Cardiac fibroblast (primary cell): ENCODE measurements at places on chromosomes 4 and X.

GRCh38 chr4:40418430-40419230 lies 83.5 kb downstream of the CHRNA9 start:
- no peak for DNase-seq

GRCh38 chrX:39853417-39854030 lies 244.2 kb downstream of the BCOR start:
- DNase-seq: no peak

DNA sequence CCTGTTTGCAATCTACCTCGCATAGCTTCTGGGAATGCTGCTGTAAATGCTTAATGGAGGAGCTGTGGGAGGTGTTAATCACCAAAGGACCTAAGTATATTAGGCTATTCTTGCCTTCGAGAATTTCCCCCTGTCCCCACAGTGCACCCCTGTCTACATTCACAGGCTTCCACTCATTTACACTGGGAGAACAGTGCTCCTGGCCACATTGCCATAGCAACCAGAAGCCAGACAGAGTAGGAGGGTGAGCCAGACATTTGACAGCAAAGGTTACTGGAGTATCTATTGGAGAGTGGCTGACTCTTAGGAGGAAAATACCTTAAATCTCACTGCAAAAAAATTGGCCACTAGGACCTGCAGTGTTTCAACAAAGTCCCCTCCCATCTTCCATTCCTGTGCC lies 185.9 kb upstream of the PBDC1 start:
- no peak for DNase-seq

- no peak for DNase-seq
Observed at GRCh38 chr4:134883831-134884449, 682.4 kb upstream of the PABPC4L start.

GRCh38 chrX:130340271-130340670 lies 552 bp downstream of the SLC25A14 start:
- DNase-seq: no peak

GRCh38 chr4:139054791-139055505 lies 39.4 kb downstream of the NOCT start:
- DNase-seq: peak; percentile 46

GRCh38 chrX:101931136-101931487 lies 715 bp downstream of the ZMAT1 start:
- no peak for DNase-seq

DNA sequence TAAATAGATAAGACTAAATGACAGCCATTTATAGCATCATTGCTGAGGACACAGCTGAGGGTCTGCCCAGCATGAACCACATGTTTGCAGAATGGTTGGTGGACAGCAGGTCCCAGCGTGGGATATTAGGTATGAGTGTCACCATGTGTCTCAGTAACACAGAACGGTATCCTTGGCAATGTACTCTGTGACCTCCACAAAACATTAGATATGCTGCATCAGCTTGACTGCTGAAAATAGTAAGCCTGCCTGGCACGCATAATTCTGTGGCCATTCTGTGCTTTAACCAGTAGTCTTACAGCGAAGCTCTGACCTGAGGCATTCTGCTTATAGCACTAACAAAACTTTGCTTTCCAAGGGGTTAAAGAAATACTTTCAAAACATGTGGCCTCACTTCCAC lies 32.0 kb downstream of the LIMCH1 start:
- no peak for DNase-seq

GRCh38 chrX:105706041-105706440 lies 116.3 kb upstream of the NRK start:
- DNase-seq: peak; percentile 67

- peak; percentile 93 for DNase-seq
Observed at GRCh38 chr4:7903791-7904516, 35.7 kb downstream of the AFAP1 start.

GRCh38 chr4:68765876-68766275 lies 49.9 kb upstream of the UGT2B10 start:
- no peak for DNase-seq

DNA sequence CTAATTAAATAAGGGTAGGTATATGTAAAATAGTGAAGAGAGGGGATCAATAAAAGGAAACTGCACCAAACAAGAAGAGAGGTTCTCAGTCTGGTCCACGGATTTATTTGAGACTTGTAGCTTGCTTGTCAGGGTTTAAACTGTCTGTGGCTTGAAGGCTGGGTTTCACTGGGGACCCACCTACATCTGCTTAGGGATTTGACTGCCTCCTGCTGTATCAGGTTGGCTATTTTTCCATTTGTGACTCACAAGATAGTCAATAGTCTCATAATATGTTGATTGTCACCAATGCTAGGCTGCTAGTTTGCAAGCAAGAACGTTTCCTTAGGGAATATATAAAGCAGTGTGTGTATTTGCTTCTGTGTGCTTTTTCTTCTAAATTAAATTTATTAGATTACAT lies 1950.7 kb upstream of the IGFBP7 start:
- DNase-seq: no peak

DNA sequence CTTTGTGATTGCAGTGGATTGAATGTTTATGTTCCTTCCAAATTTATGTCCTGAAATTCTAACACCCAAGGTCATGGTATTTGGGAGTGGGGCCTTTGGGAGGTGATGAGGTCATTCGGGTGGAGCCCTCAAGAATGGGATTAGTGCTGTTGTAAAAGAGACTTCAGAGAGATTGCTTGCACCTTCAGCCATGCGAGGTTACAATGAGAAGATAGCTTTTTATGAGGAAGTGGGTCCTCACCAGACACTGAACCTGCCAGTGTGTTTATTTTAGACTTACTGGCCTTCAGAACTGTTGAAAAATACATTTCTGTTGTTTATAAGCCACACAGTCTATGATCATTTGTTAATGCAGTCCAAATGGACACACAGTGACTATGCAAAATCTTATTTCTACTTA lies 161.0 kb upstream of the GPRIN3 start:
- no peak for DNase-seq

GRCh38 chrX:38409289-38409688 lies 56.9 kb downstream of the OTC start:
- DNase-seq: no peak

- DNase-seq: no peak
Observed at GRCh38 chr4:95014068-95014467, 256.3 kb downstream of the BMPR1B start.

DNA sequence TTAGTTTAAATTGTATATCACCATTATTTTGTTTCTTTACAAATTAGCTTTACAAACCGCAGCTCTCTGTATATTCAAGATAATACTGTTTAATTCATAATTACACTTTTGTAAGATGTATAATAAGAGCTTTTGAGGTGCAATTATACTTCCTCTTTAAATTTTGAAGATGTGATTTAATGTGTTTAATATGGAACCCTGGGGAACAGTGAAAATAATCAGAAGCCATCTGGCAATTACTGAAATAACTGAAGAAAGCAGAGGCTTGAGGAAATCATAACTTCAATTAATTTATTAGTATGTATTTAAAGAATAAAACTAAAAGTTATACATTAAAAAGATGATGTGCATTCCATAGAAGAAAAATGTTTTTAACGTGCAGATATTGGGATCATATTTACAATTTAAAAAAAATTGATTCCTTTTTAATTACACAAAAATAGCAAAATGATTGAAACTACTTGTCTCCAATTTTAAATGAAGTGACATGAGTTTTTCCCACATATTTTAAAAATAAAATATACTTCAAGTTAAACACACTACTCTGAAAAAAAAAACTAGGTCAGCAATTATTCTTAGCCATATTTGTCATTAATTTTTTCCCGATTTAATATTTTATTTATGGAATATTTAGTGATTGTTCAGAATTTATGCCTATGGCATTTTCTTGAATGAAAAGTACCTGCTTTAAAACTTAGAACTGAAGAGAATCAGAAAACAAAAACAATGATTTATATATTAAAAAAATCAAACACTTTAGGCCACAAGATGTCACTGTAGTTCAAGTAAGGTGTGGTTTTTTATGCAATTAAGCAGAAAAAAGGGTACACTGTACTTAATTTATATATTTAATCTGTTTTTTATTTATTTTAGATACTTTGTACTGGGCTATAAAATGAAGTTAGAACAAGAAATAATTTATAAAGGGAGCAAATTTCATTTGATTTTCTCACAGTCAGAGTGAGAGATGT lies 942.7 kb upstream of the NDST4 start:
- peak; percentile 25 for DNase-seq

DNA sequence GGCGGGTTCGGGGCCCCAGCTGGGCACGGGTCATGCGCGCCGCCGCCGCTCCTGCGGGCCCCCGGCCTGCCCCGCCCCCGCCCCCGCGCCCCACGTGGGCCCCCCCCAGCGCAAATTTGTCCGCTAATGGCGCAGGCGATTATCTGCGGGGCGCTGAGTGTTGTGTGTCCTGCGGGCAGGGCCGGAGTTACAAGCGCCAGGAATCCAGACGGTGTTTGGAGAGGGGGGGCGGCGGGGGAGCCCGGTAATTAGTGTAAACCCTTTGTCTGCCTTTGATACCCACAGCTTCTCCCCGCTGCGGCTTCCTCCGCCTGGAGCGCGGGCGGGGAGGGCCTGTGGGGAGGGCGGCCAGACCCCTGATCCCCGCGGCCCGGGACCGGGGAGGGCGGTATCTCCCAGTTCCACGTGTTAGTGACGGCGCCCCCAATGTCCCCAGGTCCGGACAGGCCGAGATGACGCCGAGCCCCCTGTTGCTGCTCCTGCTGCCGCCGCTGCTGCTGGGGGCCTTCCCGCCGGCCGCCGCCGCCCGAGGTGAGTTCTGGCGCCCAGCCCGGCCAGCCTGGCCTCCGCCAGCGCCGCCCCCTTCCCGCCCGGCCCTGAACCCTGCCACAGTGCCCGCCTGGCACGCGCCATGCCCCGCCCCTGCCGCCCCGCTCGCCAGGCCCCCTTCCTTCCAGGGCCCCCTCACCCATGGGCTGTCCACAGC lies 761 bp downstream of the FGFRL1 start:
- DNase-seq: peak; percentile 27

DNA sequence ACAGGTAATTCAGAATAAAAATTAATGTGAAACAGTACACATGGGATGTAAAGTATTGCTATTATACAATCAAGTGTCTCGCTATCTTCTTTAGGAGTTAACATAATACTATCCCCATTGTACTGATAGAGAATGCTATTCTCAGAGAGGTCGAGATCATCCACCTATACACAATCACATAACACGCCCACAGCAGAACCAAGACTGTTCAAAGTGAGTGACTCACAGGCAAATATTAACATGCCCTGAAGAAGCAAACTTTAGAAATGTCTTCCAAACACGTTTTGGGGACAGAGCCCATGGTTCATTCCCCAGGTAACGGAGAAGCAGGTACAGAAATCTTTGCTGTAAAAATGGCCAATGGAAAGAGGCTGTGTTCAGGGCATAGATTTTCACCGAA lies 50.1 kb upstream of the PHKA2 start:
- no peak for DNase-seq

GRCh38 chr4:47729131-47729680 lies 108.7 kb downstream of the CORIN start:
- DNase-seq: no peak

DNA sequence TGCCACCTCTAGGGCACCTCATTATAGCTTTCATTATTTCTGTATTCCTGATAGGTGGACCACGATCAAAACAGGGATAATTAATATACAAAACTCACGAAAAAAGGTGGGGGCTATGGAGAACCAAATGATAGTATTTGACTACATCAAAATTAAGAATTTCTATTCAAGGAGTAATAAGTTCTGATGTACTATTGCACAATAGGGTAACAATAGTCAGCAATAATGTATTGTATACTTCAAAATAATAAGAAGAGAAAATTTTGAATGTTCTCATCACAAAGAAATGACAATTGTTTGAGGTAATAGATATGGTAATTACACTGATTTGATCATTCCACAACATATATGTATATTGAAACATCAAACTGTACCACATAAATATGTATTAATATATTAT lies 327.3 kb upstream of the TRAM1L1 start:
- no peak for DNase-seq

DNA sequence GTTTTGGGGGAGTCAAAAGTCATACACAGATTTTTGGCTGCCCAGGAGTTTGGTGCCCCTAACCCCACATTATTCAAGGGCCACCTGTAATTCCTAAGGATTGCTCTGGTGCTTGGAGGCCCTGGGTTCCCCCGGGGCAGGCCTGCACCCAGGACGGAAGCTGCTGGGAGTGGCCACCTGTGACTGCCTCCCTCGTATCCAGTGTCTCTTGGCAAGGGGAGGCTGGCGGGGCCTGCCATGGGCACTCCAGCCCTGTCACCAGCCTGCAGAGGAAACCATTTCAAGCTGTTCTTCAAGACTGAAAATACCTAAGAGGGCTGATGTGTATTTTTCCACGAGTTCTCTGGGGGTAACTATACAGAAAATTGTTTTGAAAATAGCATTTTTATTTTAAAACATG lies 24.5 kb upstream of the GPR78 start:
- no peak for DNase-seq

DNA sequence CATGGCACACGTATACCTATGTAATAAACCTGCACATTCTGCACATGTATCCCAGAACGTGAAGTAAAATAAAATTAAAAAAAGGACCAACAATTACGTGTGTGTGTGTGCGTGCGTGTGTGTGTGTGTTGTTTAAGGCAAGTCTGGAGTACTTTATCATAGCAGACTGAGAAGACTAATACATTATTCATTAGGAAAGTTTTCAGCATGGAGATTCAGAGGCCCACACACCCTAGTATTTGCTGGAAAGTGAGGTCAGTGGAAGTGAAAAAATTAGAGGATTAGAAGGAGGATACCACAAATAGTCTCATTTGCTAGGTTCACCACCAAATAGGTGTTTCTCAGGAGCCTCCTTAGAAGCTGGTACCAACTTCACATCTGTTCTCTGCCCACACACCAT lies 457.1 kb upstream of the CPEB2 start:
- no peak for DNase-seq
